ENCODE measurements at places on chromosomes 2 and 18.

DNA sequence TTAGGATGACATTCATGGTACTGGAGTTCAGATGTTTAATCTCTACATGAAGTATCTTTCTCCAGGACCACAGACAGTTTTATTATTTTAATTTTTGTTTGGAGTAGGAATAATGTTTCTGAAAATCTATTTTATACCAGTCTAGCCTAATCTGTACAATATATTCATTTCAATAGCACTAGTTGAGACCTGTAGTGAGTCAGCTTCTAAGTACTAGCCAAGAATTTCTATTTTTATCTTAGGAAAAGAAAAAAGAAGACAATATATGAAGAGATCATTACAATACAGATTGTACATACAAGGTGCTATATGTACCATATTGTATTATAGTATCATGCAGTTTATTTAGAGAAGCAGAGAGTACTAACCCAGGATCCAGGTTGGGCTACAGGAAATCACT, 826.9 kb upstream of the PIK3C3 start:
- no peak for DNase-seq

- DNase-seq = no peak
These were observed 112.5 kb downstream of the NEDD4L start for GRCh38 chr18:58156516-58156915.

DNA sequence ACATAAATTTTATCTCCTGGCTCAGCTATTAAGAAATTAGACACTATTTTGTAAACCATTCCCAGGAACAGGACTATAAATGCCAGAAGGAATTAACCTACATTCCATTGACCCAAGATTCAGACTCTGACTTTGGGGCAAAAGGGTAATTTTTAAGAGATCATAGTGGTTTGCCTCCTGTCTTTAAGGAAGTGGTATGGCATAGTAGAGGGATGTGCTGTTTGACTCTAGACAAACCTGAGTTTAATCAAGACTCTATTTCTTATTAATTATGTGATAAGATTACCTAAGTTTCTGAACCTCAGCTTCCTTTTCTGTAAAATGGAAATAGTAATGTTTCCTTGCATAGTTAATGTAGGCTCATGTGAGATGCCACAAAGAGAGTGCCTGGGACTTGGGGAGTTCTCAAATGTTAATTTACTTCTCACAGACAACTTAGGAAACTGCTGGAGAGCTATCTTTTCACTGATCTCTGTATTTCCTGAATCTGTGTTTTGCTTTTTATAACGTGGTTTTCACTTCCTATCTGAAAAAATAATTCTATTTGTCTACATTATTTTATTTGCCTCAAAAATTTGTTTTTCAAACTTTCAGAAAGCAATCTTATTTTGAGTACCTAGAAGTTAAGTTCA, 11.9 kb upstream of the SLC40A1 start:
- DNase-seq = no peak

DNA sequence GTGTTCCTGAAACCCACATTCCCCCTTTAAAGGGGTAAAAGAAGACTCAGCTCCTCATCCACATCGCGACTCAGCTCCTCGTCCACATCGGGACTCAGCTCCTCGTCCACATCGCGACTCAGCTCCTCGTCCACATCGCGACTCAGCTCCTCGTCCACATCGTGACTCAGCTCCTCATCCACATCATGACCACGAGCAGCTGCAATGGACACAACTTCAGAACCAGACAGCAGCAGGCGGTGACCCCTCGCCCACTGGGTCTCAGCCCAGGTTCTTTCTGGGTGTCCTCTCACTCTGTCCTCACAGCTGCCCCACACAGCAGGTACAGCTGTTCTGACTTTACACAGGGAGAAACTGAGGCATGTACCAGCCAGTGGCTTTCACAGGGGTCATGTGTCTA, 163.5 kb upstream of the SALL3 start:
- no peak for DNase-seq

DNA sequence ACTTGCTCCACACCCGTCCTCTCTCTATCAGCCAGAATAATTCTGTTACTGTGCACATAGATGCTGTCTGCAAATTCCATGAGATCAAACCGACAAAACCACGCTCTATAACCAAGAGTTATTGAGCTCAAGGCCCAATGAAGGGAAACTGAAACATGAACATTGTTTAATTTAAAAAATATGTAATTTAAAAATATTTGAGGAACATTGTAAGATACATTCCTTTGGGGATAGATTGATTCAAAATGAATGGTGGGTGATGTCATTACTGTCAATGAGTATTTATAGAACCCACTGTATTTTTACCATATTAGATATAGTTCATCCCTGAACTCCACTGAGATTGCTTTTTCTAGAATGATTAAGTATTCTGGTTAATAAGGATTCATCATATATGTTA, 50.4 kb downstream of the NCKAP5 start:
- no peak for DNase-seq

- no peak for DNase-seq
These were observed 96.6 kb downstream of the MBD2 start for GRCh38 chr18:54127759-54128378.

- no peak for DNase-seq
These were observed 1024.1 kb upstream of the KLHL29 start for GRCh38 chr2:22360735-22361374.

GRCh38 chr2:18301421-18302139, 258.9 kb downstream of the RDH14 start:
- no peak for DNase-seq

DNA sequence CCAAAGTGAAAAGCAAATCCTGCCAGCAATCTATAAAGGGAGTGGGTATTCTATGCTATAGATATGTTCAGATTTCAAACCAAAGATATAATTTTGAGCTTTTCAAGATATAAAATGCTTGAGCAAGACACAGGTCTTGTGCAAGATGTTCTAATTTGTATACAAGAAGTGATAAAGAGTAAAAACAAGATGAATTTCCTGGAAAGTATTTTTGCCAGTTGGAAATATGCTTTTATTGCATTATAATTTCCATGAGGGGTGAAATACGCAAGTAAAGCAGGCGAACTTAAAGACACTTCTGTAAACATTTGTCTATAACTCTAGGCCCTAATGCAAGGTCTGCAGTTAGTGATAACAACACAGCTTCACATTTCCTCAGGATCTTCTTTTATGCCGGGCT, 640.5 kb downstream of the TMEM182 start:
- no peak for DNase-seq

- no peak for DNase-seq
These were observed 360.3 kb upstream of the SPHKAP start for GRCh38 chr2:228541789-228542188.

DNA sequence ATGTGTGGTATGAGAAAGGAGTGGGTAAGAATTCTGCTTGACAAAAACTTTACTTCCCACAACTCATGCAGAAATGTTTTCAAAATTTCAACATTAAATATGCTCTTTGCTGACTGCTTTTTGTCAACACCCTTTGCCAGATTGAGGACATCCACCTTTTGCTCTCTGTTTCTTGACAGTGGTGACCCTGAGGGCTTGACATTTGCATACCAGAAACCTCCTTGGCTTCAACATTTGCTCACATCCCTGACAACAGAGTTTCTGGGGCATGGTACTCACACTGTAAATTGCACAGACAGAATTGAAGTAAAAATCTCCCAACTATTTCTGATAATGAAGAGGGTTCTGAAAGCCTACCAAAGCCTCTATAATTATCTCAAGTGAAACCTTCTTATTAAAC, 95.7 kb downstream of the RND3 start:
- DNase-seq = no peak

DNA sequence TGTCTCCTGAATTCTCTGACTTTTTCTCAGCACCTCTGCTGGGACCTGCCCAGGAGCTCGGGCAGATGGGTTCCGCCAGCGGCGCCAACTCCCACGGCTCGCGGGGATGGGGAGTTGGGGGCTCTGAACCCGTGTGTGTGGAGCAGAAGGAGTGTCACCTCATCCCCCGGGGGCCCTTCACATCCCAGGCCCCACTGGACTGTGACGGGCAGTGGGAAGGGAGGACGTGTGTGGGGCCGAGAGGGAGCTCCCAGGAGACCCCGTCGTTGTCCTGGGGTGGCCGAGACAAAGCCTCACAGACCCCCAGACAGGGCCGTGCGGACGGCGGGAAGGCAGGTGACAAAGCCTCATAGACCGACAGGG, 130.0 kb upstream of the CTDP1 start:
- DNase-seq = peak; percentile 60

DNA sequence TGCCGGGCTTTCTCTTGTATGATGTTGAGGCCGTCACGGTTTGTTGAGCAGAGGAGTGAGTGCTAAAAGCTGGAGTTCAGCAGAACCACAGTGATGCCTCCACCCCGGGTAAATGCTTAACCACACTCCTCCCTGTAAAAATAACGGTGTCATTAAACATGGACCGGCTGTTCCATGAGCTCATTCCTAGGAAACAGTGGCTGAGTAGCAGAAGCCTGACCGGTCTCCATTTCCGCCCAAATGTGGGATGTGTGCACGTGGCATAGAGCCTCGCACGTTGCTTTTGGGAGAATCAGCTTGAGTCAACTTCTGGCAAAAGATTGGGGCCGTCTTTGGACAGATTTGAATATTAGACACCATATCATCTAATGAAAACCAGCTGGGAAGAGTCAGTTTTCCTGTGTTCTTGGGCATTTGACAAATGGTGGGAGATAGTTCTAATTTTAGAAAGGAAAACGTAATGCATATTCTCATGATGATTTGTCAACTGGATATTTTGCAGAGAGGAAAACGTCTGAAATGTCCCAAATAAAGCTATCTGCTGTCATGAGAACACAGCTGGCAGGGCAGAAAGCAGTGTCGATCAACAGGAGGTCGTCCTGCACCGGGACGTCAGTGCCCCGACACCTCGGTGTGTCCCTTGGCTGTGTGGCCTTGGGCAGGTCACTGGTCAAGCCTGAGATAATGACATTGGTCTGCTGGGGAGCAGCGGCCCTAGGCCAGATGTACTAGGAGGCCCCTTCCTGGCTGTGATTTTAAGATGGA, 42.4 kb downstream of the LRRFIP1 start:
- DNase-seq = peak; percentile 86

- no peak for DNase-seq
These were observed 3.2 kb downstream of the MTHFD2 start for GRCh38 chr2:74201596-74201995.

DNA sequence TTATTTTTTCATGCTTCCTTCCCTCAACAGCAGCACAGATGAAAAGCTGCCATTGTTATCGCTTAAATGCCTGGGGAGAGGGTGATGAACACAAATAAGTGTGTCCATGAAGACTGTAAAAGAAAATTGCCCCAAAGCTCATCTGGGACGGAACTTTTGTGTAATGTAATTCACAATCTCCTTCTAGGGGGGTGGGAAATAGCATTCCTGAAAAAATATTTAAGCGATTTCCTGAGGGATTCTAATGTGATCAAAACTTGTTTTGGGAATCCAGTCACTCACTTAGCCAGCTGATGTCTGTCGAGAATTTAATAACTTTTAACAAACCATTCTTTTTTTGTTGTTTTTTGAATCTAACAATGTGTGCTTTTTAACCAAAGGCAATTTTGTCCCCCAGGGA, 427.9 kb downstream of the PLCL1 start:
- no peak for DNase-seq

GRCh38 chr2:219728991-219729487, 101.6 kb downstream of the SLC4A3 start:
- DNase-seq = no peak

GRCh38 chr2:202764991-202765390, 106.6 kb downstream of the ICA1L start:
- no peak for DNase-seq

- DNase-seq = no peak
These were observed 697 bp downstream of the LGALSL start for GRCh38 chr2:64454386-64455332.

- no peak for DNase-seq
These were observed 75.8 kb downstream of the PHLPP1 start for GRCh38 chr18:62790871-62791772.

- DNase-seq = no peak
These were observed 82.7 kb downstream of the MREG start for GRCh38 chr2:215930505-215931253.

DNA sequence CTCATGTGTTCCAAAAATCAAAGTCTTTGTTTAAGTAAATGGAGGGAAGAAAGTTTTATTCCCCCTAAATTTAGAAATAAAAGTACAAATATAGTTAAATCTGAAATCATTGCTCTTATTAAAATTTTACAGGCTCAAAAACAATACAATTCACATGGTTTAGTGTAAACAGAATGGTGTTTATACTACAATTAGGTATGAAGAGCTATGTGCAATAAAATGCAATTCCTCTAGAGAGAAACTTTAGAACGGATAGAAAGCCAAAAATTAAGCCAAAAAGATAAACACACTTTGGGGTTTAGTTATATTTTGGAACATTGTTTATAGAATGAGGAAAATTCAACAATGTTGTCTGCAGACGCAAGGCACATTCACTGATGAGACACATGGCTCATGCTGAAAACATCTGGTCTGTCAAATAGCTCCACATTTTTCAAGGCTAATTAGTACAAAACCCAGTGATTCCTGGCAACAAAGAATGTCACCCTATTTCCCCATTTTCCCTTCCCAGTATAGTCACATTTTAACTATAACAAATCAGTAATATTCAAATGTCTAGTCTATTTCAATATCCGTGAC, 103.3 kb downstream of the EXOC6B start:
- no peak for DNase-seq

- DNase-seq = no peak
These were observed 26.8 kb downstream of the MBOAT2 start for GRCh38 chr2:8976442-8977259.

GRCh38 chr18:37640504-37640903, 74.9 kb upstream of the CELF4 start:
- no peak for DNase-seq

Measured in suprapubic skin (tissue), 4 donors.